ENCODE measurements at places on chromosomes 16 and 17. TPM values are rescaled to one million over a fixed set of nuclear protein-coding genes. Genes with fewer than 3 reads are reported as not detected.
A peak's percentile ranks its signal among the peaks of the same experiment; 100 is the strongest.

MAPT gene
- 0.85 TPM for total RNA-seq

SLC6A2 gene
- 0.50 TPM for total RNA-seq

QRICH2 gene
- 3.3 TPM for total RNA-seq

NOXO1 gene
- total RNA-seq: 12.7 TPM

TMED6 gene
- total RNA-seq: 0.59 TPM

GPR179 gene
- total RNA-seq: 0.57 TPM

AOC3 gene
- total RNA-seq: 2.8 TPM

ARL5C gene
- total RNA-seq: not detected

ZFP3 gene
- 4.5 TPM for total RNA-seq

INPP5K gene
- total RNA-seq: 41.9 TPM

NPB gene
- total RNA-seq: 1.1 TPM

CEP112 gene
- total RNA-seq: 6.3 TPM

FBXO39 gene
- total RNA-seq: not detected

LGALS9B gene
- total RNA-seq: 9.8 TPM

ZNF594 gene
- total RNA-seq: 14.0 TPM

TNFRSF13B gene
- not detected for total RNA-seq

ATP2A3 gene
- 4.4 TPM for total RNA-seq

SLC16A6 gene
- total RNA-seq: 0.70 TPM

UMOD gene
- total RNA-seq: not detected

GRCh38 chr17:81324851-81325713, 30.0 kb upstream of the SLC38A10 start:
- no peak for DNase-seq

- DNase-seq: no peak
Measured at GRCh38 chr17:21452377-21453143, 76.4 kb downstream of the KCNJ12 start.

DNA sequence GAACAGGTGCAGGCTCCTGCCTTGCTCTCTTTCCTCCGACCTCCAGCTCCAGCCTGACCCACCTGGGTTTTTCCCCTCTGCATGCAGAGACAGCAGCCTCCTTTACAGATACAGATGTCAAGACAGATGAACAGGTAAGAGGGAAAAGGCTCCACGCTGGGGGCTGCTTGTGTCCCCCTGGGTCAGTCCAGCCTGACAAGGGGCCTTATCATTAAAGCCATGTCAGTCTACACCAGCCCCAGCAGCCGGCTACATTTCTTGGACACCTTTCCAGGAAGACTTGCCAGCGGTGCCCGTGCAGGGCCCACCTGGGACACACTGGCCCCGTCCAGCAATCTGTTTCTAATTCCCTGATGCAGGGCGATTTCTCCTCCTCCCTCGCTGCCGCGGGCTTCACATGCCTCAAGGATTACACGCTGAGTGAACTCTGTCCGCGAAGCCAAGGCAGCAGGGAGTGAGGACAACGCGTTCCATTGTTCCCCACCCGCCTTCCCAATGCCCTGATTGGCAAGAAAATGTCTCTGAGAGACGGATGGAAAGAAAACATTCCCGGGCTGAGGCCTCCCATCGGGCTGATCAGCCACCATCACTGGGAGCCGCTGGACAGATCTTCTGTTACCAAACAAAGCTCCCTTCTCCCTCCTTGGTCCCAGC, 184.7 kb downstream of the C16orf95 start:
- DNase-seq: no peak

GRCh38 chr16:4077174-4077649, 39.0 kb downstream of the ADCY9 start:
- no peak for DNase-seq

- DNase-seq: no peak
Measured at GRCh38 chr17:9828296-9829295, 2.9 kb downstream of the GLP2R start.

GRCh38 chr17:17235212-17236174, 1.5 kb downstream of the FLCN start:
- DNase-seq: no peak

GRCh38 chr16:67245674-67246080, 1.6 kb downstream of the FHOD1 start:
- DNase-seq: no peak

DNA sequence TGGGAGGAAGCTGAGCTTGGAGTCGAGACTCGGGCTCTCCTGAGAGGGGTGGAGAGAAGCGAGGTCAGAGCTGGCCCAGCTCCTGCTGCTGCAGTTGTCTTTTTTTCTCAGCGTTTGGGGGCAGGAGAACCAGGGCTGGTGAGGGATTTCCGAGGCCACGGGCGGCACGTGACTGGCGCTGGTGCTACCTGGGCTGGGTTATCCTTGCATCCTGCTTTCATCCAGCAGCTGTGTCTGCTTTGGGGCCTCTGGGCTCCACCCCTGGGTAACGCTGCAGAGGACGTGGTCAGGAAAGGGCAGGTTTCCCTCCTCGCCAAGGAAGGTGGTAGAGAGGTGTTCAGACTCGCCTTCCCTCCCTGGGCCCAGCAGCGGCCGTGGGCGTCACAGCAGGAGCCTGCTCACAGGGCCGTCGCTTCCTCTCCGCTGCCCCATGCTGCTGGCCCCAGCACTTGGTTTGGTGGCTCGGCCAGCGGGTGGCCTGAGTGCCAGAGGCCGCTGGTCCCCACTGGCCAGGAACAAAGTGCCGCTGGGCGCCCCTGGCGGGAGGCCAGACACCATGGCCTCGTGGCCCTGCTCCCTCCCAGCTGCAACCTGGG, 22.5 kb downstream of the GSE1 start:
- peak; percentile 39 for DNase-seq

DNA sequence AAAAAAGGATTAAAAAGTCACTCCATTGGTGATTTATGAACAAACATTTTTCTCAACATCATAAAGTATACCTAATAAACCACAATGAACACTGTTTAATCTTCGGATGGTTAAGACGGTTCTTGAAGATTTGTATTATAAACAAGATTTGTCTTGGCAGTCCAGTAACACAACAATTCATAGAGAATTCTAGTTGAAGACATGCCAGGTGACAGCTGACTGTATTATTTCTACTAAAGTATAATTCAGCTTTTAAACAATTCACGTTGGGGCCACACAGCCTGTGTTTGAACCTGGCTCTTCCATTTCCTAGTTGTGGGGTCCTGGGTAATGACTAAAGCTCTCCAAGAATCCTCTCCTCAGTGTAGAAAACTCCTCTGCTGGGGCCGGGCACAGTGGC, 22.0 kb downstream of the STX8 start:
- no peak for DNase-seq

DNA sequence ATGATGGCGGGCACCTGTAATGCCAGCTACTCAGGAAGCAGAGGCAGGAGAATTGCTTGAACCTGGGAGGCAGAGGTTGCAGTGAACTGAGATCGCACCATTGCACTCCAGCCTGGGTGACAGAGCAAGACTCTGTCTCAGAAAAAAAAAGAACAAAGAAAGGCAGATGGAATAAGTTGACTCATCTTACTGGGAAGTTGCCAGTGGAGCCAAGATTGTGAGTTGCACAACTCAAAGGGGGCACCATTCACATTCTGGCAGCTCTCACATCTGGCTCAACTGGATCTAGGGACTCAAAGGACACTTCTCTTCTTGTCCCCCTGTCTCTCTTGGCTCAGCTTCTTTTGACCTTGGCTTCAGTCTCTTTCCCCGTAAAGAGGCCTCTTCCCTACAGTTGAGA, 53.7 kb upstream of the ETV4 start:
- DNase-seq: peak; percentile 32

DNA sequence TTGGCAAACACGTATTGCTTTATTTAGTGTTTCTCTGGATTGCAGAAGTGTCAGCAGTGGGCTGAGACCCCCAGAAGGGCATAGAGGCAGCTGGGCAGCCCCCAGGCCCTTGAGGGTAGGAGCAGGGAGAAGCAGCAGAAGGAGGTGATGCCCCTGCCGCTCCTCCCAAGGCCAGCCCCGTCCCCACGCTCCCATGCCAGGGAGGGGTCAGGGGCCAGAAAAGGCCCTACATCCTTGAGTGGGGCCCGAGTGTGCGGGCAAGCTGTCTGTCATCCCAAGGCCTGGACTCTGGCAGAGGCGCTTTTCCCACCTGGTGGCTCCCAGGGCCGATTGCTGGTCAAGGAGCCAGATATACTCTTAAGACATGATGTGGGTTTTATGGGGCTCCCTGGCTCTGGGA, 8.2 kb upstream of the CRK start:
- DNase-seq: no peak

DNA sequence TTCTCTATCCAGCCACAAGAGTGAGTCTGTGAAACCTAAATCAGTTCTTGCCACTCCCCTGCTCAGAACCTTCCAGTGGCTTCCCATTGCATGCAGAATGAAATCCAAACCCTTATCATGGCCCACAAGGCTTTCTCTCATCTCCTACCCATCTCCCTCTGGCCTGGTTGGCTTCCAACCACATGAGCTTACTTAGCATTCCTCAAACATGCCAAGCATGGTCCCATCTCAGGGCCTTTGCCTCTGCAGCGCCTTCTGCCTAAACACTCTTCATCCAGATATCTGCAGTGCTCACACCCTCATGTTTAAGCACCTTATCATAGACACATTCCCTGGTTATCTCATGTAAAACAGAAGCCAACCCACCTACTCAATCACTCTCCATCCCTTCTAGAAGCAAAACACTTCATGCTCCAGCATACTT, 15.5 kb downstream of the TK2 start:
- no peak for DNase-seq

GRCh38 chr17:77366206-77366557, 225.4 kb downstream of the SEC14L1 start:
- DNase-seq: no peak

- no peak for DNase-seq
Measured at GRCh38 chr16:86823888-86824671, 245.7 kb downstream of the FOXL1 start.

GRCh38 chr16:85124636-85125346, 12.5 kb upstream of the CIBAR2 start:
- DNase-seq: no peak

GRCh38 chr16:83630979-83631378, 176.8 kb upstream of the HSBP1 start:
- no peak for DNase-seq

GRCh38 chr16:31487720-31488467, 5.0 kb downstream of the SLC5A2 start:
- peak; percentile 82 for DNase-seq

DNA sequence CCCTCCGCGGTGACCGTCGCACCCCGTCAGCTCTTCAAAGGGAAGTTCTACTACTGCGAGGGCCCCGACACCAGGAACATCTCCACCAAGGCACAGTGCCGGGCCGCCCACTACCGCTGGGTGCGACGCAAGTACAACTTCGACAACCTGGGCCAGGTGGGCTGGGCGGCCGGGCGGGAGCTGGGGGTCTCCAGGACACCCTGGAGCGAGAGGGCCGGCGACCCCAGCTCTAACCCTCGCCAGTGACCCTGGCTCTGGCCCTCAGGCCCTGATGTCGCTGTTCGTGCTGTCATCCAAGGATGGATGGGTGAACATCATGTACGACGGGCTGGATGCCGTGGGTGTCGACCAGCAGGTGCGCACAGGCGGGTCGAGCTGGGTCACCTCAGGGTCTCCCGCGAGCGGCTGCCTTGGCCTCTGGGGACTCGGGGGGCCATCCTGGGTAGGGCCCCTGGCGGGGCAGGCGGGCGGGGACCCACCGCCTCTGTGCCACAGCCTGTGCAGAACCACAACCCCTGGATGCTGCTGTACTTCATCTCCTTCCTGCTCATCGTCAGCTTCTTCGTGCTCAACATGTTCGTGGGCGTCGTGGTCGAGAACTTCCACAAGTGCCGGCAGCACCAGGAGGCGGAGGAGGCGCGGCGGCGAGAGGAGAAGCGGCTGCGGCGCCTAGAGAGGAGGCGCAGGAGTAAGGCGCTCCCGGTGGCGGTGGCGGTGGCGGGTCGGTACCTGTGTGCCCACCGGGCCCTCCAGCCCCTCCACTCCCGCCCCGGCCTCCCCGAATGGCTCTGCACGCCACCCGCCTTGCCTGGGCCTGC, 13.4 kb downstream of the TPSG1 start:
- DNase-seq: no peak

DNA sequence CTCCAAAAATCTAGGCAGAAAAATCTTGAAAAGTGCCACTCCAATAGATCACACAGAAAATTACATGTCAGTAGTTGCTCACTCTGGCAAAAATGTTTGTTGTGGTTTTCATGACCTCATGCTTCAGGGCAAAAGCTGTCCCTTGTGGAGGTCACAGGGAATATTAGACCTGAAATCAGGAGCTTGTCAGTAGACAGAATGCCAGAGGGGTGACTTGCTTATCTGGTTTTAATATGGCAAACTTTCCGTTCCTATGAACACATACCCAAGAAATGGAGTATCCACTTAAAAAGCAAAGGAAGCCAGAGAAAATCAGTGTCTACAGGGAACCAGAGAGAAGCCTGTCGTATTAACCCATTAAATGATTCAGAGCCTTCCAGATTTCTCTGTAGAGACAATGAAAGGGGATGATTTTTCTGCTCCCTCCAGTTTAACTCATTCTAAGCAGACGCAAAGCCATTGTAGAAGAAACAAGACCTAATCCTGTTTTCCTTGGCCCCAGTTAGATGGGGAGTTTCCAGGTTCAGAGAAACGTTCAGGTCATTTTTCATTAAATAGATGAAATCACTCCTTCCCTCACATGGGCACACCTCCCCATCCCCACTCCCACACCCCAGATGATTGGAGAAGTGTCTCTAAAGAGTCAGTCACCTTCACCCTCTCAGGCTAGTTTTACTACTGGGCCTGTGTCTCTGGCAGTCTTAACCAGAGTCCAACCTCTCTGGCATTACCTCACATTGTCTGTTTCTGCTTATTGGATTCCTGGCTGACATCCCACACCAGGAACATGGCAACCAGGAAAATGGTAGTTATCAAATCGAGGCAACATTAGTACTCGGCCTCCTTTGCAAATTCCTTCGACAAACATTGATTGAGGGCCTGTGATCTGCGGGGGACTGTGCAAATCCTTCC, 6.0 kb downstream of the SOX9 start:
- DNase-seq: peak; percentile 60

GRCh38 chr16:86065711-86066110, 166.7 kb downstream of the IRF8 start:
- DNase-seq: no peak

DNA sequence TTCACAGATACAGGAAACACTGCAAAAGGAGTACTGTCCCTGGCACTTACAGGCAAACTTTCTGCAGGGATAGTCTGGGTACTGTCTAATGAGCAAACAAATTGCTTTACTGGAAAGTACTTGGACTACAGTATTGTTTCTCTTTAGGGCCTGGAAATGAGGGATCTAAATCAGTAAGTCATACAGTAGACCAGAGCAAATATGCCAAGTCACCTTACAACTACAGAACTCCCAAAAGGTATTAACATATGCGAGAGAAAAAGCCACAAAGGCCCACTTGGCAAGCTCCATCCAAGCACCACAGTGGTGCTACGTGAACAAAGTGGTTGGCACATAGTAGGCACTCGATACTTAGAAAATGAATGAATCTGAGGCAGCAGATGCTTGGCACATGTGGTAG, 87.8 kb downstream of the ZZEF1 start:
- no peak for DNase-seq

DNA sequence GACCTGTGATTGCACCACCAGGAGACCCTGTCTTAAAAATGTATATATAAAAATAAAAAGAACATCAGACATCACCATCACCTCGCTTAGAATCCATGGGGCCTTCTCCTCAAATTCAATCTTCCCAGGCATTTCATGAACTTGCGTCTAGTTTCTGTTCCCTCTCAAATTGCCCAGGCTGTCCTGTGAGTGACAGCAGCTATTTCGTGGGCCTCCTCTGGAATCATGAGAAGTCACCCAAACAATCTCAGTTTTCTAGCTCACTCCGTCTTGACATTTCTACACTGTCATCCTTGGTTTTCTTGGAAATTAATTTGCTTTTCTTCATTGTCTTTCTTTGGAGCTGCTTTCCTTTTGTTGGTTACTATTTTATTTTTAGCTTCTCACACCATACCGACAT, 7.3 kb downstream of the SLC52A1 start:
- no peak for DNase-seq

- no peak for DNase-seq
Measured at GRCh38 chr16:88007321-88007731, 56.1 kb downstream of the BANP start.
